ENCODE measurements at places on chromosomes 5 and 9.

DNA sequence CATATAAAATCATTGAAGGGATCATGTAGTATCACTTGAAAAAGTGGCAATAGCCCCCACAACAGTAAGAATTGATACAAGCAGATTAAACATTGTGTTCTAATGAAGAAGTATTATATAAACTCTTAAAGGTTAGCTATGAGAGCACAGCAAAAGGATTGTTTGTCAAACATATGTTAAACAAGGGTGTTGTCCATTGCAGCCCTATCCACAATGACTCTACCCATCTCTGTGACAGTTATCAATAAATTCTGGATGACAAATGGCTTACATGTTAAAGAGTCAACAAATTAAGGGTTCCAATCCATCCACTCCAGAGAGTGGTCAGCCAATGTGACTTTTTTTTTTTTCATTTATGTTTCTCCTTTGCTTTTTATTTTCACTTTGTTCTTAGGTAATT is 238.7 kb downstream of the SEMA5A start:
- no peak for DNase-seq

DNA sequence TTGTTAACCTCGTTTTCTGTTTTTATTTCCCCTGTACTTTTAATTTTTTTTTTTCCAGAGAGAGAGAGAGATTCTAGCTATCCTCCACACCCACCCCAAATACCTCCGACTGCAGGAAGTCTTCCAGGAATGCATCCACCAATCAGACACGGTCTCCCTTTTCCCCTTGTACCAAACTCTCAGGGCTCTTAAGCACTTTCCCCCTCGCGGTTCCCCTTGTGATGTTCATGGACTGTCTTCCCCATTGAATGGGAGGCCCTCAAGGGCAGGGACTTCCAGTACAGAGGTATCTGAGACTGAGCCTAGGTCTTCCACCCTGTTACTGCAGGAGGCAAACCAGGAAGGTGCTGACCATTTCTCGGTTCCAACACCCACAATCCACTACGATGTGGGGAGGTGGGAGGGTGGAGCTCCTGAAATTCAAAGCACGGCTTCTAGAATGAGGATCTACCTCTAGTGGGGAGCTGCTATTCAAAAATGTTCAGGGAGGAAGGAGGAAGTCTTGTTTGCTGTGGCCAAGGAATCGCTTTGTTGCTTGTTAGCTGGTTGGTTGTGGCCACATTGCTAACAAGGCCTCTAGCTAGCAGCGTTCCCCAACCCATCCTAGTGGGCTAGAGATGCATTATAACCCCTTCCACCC is 37.5 kb upstream of the PTGS1 start:
- no peak for DNase-seq

DNA sequence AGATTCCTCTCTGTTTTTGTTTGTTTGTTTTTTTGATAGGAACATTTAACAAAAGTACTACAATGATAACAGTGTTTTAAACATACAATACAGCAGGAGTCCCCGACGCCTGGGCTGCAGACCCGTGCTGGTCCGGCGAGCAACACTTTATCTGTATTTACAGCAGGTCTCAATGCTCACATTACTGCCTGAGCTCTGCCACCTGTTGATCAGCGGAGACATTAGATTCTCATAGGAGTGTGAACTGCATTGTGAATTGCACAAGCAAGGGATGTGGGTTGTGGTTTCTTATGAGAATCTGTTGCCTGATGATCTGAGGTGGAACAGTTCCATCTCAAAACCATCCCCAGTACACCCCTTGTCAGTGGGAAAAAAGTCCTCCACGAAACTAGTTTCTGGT is 1068.5 kb upstream of the CDH10 start:
- no peak for DNase-seq

- DNase-seq = no peak
These were observed 4.0 kb downstream of the GLDC start for GRCh38 chr9:6641561-6641960.

- no peak for DNase-seq
These were observed 302.6 kb downstream of the DRD1 start for GRCh38 chr5:175141421-175141820.

GRCh38 chr5:93272108-93272507 is 308.9 kb downstream of the NR2F1-AS1 start:
- DNase-seq = no peak

DNA sequence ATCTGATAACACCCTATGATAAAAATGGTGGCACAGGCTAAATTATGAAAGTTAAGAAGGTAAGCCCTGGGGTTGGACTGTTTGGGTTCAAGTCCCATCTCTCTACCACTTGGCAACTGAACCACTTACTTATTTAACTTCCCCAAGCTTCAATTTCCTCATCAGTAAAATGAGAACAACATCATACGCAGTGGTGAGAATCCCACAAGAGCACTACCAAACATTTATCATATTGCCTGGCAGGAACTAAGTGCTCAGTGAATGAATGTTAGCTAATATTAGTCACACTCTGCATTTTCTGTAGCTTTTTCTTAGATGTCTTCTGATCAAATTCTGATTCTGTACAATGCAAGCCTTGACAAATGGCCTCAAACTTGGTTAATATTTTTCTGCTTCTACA is 306.7 kb downstream of the EBF1 start:
- no peak for DNase-seq

- DNase-seq = no peak
These were observed 15.1 kb downstream of the CARTPT start for GRCh38 chr5:71734141-71734540.

- DNase-seq = no peak
These were observed 297.4 kb upstream of the TAS2R1 start for GRCh38 chr5:9927521-9927997.

DNA sequence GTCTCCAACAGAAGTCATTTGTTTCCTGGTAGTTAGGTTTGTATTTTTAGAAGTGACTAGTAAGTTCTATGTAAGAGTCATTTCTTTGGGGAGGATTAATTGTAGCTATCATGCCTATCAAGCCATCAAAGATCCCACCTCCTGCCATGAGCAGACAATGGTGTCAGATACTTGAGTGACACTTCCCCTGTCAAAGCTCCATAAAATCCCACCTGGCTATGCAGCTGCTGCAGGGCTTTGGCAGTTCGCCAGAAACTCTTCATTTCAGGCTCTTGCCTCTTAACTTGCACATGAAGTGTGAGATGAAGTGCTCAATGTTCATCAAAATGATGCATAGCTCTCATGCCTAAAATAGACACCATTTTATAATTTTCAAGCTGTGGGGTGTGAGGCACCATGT is 312.1 kb downstream of the CDH12 start:
- no peak for DNase-seq

DNA sequence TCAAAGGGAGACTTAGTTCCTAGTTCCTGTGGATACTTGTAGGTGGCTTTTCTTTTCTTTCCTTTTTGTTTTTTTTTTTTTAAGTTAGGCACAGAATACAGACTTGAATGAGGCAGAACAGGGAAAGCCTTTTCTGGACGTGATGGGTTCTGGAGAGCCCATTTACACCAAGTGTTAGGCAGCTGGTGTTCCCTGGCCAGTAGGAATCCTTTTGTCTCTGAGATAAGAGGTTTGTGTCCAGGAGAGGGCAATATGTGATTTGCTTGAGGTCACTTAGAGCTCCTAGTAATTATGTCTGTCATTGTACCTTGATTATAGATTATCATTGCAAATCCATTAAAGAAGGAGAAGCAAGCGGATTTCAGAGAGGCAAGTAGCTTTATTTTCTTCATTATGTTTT is 9.1 kb downstream of the MEGF10 start:
- no peak for DNase-seq

DNA sequence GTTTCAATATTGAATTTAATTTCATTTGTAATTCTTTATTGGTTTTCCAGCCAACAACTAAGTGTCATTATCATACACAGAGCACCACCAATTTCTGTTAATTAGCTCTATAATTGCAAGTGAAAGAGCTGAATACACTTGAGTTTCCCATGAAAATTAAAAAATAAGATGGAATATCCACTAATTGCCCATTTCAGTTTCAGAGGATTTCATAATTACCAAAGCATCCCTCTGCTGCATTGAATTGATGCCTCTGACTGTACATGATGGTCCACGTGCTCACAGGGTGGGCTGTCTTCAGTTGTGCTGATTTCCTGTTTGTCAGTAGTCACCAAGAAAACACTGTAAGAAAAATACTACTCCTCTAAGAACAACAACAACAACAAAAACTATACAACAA is 163.8 kb downstream of the CHSY3 start:
- no peak for DNase-seq

DNA sequence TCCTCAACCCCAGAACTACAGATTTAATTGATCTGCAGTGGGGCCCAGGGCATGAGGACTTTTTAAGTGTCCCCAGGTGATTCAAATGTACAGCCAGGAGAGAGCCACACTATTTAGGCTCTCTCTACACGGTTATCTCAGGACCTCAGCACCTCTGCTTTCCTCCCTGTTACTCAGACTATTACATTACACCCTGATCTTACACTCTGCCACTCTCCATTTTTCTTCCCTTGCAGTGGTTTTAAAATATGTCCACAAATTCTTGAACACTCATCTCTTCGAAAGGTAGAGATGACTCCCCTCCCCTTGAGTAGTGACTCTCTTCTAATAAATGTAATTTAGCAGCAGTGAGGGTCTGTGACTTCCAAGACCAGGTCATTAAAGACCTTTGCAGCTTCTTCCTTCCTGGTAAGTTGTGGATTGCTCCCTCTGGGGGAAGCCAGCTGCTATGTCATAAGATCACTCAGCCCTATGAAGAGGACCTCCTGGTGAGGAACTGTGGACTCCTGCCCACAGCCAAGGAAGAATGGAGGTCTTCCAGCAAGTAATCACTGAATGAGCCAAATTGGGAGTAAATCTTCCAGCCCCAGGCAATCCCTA is 87.5 kb upstream of the SSBP2 start:
- DNase-seq = no peak

DNA sequence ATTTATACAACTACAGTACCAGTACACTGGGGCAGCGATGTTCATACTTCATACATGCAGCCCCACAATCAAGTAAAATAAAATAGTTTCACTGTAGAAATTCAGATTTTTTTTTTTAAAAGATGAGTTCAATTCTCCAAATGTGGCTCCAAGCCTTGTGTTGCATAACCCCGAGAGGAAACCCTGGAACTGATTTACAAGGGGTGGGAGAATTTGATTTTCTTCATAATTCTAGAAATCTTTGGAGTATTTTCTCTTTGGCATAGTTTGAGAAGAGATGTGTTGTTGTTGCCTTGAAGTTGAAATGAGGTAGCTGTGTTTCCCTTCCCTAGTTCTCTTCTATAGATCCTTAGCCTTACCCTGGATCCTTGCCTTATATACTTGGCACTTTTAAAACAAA is 3.1 kb downstream of the RHOBTB3 start:
- no peak for DNase-seq

DNA sequence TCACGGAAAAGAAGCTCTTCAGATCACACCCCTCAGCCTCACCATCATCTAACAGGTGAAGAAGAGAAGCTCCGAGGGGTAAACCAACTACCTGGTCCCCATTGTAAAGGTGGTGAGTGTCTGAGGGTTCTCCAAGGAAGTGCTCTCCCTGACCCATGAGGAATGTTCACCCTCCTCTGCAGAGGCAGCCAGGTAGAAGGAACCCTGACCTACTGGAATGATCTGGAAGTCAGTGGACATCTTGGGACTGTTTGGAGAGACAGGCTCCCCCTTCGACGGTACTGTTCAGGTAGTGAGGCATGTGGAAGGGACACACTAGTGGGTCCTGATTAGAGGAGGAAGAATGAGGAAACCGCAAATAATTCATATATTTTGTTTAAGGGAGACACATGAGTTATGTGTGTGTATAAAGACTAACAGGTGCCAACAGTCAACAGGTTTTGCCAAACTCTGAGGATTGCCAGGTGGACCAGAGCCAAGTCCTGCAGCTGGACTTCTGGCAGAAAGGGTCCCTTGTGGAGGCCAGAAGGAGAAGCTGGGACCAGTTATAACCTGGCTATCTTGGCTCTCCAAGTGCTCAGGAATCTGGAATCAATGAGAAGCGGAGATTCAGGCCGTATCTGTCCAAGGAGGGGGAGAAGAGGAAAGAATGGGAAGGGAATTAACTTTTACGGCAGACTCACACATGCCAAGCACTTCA is 3.0 kb upstream of the ZBTB34 start:
- no peak for DNase-seq

DNA sequence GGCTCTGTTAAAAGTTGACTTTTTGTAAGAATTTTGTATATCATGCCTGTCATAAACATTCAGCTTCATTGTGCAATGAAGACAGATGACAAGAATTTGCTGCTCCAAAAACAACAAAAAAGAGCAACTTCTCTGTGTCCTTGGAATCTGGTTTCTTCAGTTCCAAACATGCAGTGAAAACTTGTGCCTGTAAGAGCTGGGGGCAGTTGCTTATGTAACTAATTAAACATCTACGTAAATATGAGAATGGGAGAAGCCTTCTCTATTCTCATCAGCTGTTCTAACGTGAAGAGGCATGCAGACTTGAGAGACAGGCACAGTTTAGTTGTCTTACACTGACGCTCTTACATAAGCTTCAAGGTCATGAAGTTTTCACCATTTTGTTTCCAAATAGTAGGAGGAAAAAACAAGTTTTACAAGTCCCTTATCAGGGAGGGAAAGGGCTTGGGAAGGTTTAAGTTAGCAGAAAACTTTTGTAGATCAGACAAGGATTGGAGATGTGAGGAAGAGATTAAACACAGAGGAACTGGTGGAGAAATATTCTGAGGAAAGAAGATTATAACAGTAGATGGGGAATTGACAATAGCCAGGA is 170.4 kb downstream of the RFK start:
- DNase-seq = no peak

GRCh38 chr5:141633871-141634561 is 2.6 kb downstream of the HDAC3 start:
- DNase-seq = peak; percentile 73

DNA sequence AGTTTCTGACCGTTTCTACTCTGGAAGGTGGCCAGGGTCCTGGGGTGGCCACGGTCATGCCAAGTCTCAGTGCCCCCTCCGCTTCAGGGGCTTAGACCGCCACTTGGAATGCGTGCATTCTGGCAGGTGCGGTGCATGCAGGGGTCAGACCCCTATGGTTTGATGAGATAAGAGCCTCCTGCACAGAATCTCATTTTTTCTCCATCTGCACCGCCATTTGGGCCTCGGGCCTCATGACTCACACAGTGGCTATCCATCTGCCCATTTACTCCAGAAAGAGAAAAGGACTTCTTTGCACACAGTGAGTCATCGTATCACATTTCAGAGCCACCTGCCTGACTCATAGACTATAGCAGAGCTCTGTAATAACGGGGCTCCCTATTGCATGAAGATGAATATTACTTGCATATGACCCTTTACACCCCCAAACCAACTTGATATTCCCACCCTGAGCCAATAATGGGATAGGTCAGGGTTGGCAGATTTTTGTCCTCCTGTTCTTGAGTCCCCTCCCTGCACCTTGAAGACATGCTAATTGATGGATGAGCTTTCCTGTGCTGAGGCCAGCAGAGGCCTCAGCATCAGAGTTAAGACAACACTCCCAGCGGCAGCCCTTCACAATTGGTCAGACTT is 157.4 kb downstream of the NR3C1 start:
- no peak for DNase-seq

DNA sequence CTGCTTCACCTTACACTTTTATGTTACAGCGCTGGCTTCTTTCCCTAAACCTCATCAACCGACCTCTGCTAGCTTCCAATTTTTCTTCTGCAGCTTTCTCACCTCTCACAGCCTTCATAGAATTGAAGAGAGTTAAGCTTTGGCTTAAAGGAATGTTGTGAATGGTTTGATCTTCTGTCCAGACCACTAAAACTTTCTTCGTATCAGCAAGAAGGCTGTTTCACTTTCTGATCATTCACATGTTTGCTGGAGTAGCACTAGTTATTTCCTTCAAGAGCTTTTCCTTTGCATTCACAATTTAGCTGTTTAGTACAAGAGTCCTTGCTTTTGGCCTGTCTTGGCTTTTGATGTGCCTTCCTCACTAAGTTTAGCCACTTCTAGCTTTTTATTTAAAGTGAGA is 49.5 kb downstream of the NR3C1 start:
- DNase-seq = no peak
